ENCODE measurements at places on chromosomes 4 and X. TPM values are rescaled to one million over a fixed set of nuclear protein-coding genes. Genes with fewer than 3 reads are reported as not detected.

KCTD8 gene
- 0.60 TPM for total RNA-seq

MAP9 gene
- 10.5 TPM for total RNA-seq

CFI gene
- total RNA-seq, result 33.9 TPM

MSANTD1 gene
- 1.1 TPM for total RNA-seq

SFRP2 gene
- 313 TPM for total RNA-seq

SLC49A3 gene
- 9.3 TPM for total RNA-seq

FDCSP gene
- not detected for total RNA-seq

BTC gene
- 3.8 TPM for total RNA-seq

SPP1 gene
- 553 TPM for total RNA-seq

CC2D2A gene
- total RNA-seq, result 23.1 TPM

EGFL6 gene
- 0.19 TPM for total RNA-seq

MAGEE1 gene
- 2.6 TPM for total RNA-seq

S100P gene
- total RNA-seq, result 7.8 TPM

SAGE1 gene
- not detected for total RNA-seq

MYOZ2 gene
- total RNA-seq, result 14.3 TPM

PAGE2B gene
- total RNA-seq, result not detected

All from posterior vena cava (tissue), 2 donors.